Cardiac fibroblast (primary cell): ENCODE measurements at places on chromosomes 5 and 9.

DNA sequence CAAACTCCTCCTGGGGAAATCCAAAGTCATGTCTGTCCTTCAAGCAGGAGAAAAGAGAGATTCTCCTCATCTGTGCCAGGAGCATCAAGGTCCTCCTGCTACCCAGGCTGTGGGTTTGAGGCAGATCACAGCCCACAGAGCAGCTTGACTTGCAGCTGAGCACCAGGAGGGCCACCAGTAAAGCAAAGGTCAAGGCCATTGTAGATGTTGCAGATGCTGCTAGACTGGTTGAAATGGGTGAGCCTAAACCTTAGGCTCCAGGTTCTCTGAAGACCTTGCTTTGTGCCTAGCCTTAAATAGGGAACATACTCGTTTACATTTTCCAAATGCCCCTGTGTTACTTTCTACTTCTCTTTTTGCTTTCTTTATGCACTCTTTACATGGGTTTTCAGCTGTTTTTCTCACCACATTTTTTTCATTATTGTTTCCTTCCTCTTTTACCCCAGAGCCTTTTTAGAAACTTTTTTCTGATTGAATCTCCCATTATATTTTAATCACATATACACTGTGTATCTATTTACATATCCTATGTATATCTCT is at the start of gene IFNA2:
TSS of gene IFNA2 (minus strand) at position 268 of the 540 bp plus-strand sequence. CDS start at position 199, 69 bp downstream.
- DNase-seq: no peak

DNA sequence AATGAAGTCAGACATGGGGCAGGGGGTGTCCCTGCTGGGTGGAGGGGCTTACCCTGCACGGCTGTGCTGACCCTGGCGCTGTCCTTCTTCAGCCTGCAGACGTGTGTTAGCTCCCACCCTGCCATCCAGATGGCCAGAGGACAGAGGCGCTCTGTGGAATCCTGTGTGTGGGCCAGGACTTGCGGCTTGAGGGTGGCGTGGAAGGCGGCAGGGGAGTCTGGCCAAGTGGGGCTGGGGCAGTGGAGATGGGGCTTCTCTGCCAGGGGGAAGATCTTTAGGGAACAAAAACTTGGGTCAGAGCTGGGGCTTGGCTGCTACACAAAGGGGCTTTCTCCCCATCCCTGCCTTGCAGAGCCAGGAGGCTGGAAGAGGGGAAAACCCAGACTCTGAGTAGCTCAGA is 46.5 kb upstream of the SYNPO start:
- DNase-seq: no peak

DNA sequence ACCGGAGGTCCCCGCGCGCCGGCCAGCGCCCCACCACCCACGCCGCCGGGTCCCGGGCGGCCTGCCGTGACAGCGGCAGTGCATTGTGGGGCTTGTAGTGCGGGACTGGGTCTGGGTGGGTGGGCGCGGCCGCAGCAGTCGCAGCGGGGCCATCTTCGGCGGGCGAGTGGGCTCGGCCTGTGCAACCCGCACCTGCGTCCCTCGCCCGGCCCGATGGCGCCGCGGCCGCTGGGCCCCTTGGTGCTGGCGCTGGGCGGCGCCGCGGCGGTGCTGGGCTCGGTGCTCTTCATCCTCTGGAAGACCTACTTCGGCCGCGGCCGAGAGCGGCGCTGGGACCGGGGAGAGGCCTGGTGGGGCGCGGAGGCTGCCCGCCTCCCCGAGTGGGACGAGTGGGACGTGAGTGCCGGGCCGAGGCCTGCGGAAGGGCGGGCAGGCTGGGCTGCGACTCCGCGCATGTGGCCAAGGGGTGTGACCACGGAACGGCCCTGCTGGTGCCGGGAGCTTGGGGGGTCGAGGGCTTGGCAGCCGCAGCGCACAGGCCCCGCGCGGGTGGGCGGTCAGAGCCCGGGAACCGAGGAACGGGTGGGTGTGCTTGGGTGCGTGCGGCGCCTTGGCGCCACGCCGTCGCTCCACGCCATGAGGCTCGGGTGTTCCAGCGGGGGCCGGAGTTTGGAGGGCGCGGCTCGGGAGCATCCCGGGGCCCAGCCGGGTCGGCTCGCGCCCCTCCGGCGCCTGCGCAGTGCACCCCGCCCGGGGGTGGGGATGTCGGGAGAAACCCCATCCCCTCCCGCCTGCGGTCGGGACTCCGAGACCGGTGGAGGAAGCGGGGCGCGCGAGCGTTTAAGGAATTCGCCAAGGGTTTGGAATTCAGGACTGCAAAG is at the start of gene ARL10:
TSS of gene ARL10 (plus strand) at position 137 of the 881 bp plus-strand sequence. CDS start at position 214, 77 bp downstream.
- DNase-seq: peak; percentile 54

DNA sequence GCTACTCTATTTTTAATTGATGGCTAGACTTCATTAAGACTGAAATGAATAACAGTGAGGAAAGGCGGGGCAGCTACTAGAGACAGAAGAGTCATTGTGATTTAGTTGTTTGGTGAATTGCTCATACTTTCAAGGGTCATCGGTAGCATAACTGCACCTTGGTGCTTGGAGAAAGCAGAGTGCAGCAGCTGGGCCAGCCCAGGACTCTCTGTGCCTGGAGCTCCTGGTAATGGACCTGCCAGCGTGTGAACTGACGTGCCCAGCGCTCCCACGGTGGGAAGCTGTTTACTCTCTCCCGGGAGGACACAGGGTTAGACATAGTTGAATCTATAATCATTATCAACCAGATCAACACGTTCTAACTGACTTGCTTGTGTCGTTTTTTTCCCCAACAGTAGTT is 42.9 kb downstream of the LURAP1L start:
- peak; percentile 31 for DNase-seq

DNA sequence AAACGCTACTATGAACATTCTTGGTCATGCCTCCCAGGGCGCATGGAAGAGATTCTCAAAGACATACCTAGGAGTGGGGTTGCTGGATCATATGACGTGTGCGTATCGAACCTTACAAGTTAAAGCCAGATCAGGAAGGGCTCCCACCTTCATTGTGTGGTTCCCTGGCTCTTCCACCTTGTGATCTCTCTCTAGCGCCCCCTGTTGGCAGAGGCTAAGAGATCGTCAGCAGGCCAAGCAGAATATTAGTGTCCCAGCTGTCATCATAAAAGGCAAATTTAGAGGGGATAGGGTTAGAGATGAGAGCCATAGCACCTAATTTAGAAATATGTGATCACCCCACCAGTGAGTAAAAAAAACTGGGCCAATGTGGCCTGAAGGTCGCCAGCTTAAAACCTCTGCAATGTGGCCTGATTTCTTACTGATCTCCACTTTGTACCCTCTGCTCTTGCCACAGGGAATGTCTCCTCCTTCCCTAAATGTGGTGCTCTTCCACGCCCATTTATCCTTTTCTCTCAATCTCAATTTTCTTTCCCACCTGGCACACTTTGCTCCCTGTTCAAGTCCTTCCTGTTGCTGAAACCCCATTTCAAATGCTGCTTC is 91.7 kb upstream of the SHB start:
- peak; percentile 63 for DNase-seq

GRCh38 chr5:158382473-158382872 is 523.5 kb upstream of the CLINT1 start:
- DNase-seq: peak; percentile 96

- peak; percentile 98 for DNase-seq
Measured at GRCh38 chr5:132387640-132388117, 18.2 kb downstream of the SLC22A5 start.

- DNase-seq: peak; percentile 54
Measured at GRCh38 chr5:58849921-58850667, 267.2 kb downstream of the RAB3C start.

- no peak for DNase-seq
Measured at GRCh38 chr9:114181607-114182409, 26.5 kb downstream of the COL27A1 start.

- no peak for DNase-seq
Measured at GRCh38 chr9:71928376-71928775, 16.9 kb downstream of the C9orf85 start.

DNA sequence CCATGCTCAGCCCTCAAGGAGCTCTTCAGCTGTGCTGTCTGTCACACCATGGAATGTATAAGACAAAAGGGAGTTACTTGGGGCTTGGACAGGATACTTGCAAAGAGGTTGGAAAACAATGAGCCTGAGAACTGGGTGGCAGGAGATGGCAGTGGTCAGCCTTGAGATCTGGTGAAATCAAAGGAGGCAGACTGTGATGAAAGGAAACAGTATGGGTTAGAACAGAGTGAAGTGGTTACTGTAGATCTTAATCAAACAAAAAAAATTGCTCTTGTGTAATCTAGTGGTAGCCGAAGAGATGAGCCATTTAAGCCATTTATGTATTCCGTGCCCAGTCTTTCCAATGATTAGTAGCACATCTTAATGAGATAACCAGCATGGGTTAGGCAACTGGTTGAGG is 142.2 kb downstream of the SV2C start:
- DNase-seq: no peak

GRCh38 chr5:5140479-5141338 is 579 bp downstream of the ADAMTS16 start:
- DNase-seq: no peak

- no peak for DNase-seq
Measured at GRCh38 chr9:108466304-108466703, 389.5 kb downstream of the ACTL7B start.

DNA sequence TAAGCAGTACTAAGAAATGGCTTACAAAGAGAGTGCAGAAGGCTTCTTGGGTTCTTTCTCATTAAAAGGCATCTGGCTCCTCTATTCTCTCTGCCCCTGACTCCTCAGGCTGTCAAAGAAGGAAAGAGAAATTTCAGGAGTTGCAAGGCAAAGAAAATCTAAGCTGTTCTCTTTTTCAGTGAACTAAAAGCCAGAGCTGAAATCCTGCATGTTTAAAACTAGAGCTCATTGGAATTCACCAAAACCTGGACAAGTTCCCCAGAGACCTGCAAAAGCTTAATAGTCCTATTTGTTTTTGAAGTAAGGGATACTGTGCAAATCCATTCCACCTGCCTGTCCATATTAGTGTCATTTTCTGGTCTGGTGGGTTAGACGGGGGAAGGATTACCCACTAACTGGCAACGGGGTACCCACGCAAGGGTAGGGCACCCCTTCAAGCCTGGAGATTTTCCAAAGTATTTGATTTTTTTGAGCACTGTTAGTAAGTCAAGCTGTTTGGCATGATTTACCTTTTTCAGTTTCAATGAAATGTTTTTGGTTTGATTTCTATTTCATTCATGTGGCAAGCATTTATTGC is 179.3 kb downstream of the FSTL4 start:
- DNase-seq: no peak

- peak; percentile 97 for DNase-seq
Measured at GRCh38 chr5:179821298-179822058, 773 bp downstream of the SQSTM1 start.

DNA sequence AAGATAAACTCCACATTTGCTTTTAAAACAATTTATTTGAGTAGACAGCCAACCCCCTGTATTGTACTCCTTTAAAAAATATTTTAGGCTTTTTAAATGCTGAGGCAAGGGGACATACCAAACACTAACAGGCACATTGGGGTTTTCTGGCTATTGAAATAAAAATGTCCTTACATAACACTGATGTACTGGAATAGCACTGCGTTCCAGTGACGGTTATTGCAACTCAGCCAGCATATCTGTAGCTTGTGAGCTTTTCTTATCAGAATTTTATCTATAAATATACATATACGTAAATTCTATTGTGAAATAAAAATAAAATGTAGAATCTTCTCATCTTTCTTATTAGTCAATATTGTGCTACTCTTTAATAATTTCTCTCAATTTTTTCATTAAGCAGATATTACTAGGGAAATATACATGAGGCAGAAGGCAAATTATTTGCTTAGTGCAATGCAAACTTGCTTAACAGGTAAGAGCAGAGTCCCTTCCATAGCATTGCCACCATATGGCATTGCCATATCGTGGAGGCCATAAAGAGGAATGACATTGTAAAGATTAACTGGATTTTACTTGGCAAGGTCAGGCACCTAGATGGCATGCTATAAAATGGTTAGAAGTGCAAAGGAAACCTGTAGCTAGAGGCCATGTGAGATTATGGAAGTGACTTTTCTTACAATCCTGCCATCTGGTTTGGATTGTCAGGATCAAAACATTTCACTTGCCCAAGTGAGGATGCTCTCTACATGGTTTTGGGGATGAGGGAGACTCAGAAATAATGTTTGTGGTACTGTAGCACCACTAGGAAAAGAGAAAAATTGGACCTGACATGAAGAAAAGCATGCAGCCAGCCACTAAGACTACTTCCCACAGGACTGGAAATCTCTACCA is 94.8 kb upstream of the CDKN2B start:
- DNase-seq: peak; percentile 92

DNA sequence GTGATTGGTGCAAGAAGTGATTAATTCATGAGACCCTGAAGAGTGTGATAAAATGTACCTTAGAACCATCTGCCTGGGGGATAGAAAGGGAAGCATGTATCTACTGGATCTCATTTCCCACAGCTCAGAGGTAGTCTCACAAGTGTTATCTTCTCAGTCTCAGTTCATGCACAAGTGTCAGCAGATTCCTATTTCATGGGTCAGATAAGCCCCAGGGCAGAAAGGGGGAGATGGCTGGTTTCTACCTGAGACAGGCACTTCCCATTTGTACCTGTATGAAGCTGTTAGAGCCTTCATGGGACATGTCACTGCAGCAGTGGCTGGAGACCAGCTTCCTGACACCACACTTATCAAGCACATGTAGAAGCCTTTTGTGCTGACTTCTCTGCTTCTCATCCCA is 45.6 kb upstream of the SMIM15 start:
- DNase-seq: no peak

- DNase-seq: no peak
Measured at GRCh38 chr5:150612905-150613670, 27.4 kb upstream of the SYNPO start.

- DNase-seq: no peak
Measured at GRCh38 chr5:154238776-154239481, 48.4 kb downstream of the GALNT10 start.

GRCh38 chr9:97387936-97388684 is 23.8 kb upstream of the TDRD7 start:
- no peak for DNase-seq

DNA sequence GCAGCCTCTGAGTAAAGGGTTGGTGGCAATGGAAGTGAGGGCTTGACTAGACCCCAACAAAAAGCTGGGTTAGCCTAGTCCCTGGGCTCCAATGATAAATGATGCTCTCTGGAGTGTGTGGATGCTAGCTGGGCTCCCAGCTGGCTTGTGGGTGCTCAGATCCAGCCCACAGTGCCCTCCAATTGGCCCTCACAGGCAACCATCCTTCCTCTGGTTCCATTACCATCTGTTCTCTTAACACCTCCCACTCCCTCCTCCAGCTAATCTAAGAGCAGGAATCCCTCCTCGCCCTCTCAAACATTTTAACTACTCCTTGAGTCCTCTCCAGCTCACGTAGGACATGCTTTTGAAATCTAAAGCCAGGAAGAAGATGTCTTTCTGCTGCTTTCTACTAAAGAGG is 25.2 kb upstream of the FRMD3 start:
- DNase-seq: no peak
